ENCODE measurements at places on chromosomes 12 and 14.

DNA sequence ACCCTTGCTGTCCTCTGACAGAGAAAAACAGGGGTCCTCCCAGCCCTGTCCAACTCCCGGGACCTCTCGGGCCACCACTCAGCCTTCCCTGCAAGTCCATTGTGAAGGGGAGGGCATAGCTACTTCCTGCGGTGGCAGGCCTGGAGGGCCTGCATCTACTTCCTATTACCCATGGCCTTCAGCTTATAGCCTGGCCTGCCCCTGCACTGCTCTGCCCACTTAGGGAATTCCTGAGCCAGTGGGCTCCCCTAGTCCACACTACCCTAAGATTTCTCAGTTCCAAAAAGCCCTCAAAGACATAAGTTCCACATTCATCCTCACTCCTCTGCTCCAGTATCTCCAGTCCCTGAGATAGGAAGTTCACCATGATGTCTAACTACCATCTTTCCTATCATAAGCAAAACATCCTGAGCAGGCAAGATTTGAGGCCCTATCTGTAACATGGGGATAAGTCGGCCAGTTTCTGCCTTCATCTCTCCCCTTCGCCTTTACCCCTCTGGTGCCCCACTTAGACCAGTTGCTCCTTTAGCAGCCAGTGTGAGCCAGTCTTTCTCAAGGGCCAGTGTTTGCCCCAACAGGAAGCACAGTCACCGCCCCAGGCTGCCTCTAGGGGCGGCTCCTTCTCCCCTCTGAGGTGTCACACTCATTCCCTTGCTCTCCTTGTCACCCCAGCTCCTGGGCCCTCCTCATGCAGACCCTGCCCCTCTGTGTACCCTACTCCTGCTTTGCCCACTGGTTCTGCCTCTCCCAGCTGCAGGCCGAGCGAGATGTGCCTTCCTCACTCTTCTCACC, 10.9 kb downstream of the HDAC7 start:
- DNase-seq: no peak

GRCh38 chr12:46174919-46175318, 93.9 kb downstream of the SLC38A1 start:
- no peak for DNase-seq

- peak; percentile 41 for DNase-seq
These were observed 62.3 kb downstream of the PTPN21 start for GRCh38 chr14:88492272-88493089.

GRCh38 chr12:29616664-29617406, 119.3 kb upstream of the OVCH1 start:
- DNase-seq: no peak

DNA sequence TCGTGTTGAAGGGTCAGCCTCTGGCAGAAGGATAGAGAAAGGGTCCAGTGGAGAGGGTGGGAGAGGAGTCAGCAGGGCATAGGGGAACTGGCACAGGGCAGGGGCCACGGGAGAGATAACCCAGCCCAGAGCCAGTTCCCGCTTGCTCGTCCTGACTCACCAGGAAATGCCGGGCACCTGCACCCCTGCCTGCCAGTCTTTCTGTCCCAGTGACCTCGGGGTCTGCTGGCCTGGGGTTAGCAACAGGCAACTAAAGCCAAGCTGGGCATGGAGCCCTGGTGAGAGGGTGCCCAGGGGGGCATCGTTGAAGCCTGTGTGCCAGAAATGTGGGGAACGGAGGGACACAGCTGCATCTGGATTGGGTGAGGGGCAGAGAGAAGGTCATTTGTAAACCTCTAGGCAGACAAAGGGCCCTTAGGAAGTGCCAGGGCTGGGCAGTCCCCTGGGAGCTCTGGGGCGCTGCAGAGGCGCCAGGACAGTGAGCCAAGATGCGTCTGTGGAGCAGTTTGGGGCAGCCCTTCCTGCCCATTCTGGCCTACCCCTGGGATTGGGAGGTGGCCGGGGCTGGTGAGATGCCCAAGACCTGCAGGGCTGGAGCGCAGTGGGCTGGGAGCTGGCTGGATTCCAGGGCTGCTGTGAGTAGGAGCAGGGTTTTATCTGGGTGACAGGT, 5.5 kb downstream of the TNFAIP2 start:
- no peak for DNase-seq

DNA sequence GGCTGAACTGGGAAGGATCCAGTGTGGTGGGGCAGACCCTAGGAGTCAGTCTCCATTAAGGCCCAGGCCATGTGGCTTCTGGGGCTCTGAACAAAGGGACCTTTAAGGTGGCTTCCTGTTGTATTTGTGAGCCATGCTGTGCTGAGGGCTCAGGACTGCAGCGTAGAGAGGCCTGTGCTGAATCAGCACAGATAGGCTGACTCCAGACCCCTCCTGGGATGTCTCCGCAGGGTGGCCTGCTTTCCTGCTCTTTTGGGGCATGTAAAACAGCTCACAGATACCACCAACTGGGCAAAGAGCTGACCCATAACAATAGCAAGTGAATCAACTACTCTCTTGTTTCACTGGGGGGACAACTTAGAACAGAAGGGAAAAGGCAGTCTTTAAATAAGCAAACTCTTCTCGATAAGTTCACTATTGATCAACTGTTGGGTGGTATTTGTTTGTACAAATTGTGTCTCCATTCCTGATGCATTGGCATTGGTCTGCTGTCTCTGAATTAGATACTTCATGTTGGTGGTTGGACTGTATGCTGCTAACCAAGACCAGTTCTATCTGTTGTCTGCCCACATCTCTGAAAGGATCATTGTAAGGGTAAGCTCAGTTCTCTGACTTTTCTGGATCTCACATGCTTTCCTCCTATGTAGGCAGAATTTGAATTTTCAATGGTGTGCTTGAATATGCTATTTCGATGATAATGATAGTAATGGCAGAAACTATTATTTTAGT, 71.8 kb downstream of the MYRFL start:
- DNase-seq: no peak

- no peak for DNase-seq
These were observed 4.9 kb downstream of the HRK start for GRCh38 chr12:116876151-116876869.

DNA sequence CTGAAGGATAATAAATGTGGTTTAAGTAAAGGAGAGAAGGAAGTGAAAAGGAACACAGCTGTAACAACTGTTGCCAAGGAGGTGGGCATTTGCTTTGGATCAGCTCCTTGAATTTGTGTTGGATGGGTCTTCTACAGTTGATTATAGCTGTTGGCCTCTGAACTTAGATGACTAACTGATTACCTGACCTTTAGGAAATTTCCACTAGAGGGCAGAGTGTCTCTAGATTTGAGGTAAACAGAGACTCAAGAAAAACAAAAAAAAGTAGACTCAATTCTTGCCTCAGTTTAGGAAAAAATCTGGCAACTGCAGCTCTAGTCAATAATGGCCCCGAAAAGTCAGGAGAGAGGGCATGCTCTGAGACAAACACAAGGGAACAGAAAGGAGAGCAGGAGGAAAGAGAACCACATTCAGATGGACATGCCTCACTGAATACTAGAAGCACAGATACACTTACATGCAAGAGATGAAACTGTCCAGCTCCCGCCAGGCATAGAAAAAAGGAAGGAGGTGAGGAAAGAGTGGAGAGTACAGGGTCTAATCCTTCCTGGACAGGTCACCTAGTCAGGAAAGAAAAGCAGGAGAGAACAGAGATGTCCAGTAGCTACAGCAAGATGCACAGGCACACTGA, 20.6 kb downstream of the COX14 start:
- no peak for DNase-seq

- DNase-seq: no peak
These were observed 54.3 kb upstream of the OVCH1 start for GRCh38 chr12:29551812-29552211.

DNA sequence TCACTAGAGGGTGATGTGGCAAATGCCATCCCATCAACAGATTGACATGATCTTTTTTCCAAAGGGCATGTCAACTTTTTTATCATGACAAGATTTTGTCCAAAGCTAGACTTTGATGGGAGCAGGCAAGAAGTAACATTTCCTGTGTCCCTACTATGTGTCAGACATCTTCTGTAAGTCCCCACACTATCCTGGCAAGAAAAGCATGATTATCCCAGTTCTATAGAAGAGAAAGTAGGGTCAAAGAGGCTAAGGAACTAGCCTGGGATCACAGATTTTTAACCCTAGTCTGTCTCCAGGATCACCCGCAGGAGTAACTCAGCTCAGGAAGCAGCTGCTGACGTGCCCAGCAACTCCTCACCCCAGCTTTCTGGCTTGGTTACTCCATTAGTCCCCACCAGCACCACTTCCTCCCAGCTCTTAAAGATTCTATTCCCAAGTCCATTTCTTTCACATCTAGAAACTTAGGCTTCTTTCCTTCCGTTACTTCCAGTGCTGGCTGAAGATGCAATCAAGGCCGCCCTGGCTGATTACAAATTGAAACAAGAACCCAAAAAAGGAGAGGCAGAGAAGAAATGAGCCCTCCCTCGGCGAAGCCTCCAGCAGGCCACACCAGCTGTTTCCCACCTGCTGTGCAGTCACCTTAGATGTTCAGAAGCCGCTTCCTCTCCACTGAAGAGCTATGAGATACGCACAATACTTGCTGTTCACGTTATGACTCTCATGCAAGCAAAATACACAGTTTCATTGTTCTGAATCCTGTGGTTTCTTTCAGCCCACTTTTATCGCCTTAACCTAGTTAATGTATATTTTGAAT, 6.2 kb downstream of the ISCU start:
- DNase-seq: no peak

DNA sequence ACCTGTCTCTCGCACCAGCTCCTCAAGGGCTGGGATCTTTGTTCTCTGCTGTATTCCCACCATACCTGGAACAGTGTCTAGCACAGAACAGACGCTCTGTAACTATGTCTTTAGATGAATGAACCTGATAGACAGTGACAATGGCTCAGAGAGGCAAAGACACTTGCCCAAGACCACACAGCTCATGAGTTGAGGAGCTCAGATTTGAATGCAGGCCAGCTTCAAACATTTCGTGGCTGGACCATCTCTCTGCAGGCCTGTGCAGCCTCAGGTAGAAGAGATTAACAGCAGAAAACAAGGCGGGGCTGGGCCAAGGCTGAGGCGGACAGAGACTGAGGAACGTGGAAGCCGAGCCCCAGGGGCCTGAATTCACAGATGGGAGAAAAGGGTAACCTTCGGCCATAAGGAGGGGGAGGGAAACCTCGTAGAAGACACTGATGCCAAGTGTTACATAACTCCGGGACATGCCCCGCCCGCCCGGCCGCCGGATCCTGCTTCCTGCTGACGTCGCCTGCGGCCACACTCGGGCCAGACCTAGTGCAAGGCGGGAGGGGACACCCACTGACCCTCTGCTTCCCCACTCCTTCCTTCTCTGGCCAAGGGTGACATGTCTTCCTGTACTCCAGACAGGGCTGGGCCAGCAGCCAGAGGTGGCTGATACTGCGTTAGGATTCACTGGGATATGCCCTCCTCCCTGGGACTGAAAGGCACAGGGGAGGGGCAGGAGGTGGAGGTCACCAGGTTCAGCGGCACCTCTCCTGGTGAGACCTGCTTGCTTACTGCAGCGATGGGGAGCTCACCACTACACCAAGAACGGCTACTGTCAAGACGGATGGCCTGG, 86.8 kb downstream of the RFLNA start:
- DNase-seq: no peak

DNA sequence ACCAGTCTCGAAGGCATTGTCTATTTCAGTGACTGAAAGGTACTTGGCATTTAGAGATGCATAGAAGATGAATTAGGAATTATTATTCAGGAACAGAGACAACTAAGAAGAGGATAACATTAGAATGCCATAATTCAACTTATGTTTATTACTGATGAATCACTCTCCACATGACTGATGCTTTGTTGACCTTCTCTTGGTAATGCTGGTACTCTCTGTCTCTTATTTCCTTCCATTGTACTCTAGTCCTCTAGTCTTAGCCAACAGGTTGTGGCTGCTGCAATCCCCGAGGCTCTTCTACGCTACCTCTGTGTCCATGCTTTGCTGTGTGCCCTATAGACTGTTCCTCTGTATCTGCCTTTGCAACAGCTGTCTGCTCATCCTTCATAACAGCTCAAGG, 652.9 kb downstream of the NRXN3 start:
- no peak for DNase-seq

DNA sequence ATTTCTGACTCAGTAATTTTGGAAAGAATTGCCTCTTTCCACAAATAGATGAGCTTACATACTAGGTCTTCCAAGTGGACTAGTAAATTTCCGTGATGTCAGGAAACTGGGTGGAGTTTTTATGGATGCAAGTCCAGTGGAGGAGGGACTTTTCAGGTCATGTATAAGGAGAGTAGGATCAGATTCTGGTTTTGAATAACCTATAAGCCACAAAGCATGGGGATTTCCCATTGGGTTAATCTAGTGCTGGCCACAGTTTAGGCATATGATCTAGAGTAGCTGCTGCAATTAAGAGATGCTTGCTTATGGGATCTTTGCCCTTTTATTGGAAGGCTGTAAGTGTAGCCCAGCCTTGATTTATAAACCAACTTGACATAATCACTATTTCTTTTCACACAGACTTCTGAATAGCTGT, 33.8 kb downstream of the STK38L start:
- DNase-seq: no peak

DNA sequence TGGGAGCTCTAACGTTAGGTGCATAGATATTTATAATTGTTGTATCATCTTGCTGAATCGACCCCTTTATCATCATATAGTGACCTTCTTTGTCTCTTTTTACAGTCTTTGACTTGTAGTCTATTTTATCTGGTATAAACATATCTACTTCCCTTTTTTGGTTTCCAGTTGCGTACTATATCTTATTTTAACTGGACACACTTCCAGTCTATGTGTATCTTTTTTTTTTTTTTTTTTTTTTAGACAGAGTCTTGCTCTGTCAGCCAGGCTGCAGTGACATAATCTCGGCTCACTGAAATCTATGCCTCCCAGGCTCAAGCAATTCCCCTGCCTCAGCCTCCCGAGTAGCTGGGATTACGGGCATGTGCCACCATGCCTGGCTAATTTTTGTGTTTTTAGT, 41.9 kb upstream of the ZFP36L1 start:
- no peak for DNase-seq

- DNase-seq: peak; percentile 10
These were observed 38.7 kb upstream of the CRY1 start for GRCh38 chr12:107131832-107132616.
